PC-3 (cell line): ENCODE measurements at places on chromosomes 1 and 21.

GRCh38 chr21:42579456-42580075 lies 65.9 kb downstream of the SLC37A1 start:
- no peaks in the 10 kb centered on the region for H3K4me1 ChIP-seq
- no peaks in the 10 kb centered on the region for H3K27me3 ChIP-seq
- H3K4me3 ChIP-seq = no peak overlapping the region
- no peak for DNase-seq
- H3K27ac ChIP-seq = no peak overlapping the region

DNA sequence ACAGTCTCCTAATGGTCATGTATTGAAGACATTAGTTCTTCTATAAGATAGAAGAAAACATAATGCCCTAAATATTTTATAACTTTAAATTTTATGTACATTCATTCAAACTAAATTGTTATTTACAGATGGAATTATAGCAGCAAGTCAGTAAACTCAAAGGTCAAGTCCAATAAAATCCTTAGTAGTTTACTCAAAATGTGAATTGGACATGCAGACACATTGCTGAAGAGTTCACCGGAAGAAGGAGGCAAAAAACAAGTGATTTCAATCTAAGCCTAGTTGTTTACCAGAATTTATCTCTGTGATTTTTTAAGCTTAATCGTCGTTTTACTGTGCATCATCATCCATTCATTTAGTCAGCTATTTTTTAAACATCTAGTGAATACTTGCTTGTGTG lies 149.7 kb downstream of the GREM2 start:
- no peak overlapping the region for H3K4me3 ChIP-seq
- H3K27me3 ChIP-seq = no peaks in the 10 kb centered on the region
- H3K4me1 ChIP-seq = peaks cover 6% of the 10 kb centered on the region; the same call in 1 of the 2 replicates
- H3K27ac ChIP-seq = no peak overlapping the region
- no peaks in the 10 kb centered on the region for H3K36me3 ChIP-seq

GRCh38 chr1:33045814-33046213 lies 9.1 kb upstream of the AK2 start:
- no peaks in the 10 kb centered on the region for H3K36me3 ChIP-seq
- H3K27ac ChIP-seq = no peak overlapping the region

DNA sequence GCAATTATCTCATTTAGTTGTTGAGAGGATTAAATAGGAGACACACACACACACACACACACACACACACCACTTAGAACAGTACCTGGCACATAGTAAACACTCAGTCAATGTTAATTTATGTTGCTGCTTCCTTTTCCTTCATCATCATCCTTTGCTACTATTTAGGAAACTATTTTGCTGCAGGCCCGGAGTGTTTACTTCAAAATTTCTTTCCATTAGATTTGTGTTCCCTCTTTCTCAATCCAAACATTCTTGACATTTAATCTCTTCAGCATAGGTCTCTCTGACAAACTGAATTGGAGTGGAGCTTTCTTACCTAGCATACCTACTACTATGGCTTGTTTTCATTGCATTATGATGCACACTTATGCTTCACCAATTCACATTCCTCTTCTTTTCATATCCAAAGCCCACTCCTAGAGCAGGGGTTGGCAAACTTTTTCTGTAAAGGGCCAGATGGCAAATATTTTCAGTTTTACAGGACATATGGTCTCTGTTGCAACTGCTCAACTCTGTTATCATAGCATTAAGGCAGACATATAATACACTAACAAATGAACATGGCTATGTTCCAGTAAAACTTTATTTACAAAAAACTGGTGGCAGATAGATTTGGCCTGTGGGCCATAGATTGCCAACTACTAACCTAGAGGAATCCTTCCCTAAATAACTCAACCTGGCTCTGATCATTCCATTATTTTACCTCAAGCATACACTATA lies 49.5 kb downstream of the SCMH1 start:
- no peaks in the 10 kb centered on the region; the same call in 1 of the 2 replicates for H3K36me3 ChIP-seq
- no peaks in the 10 kb centered on the region for H3K27me3 ChIP-seq
- no peak overlapping the region for H3K4me3 ChIP-seq
- no peak overlapping the region for H3K27ac ChIP-seq

GRCh38 chr1:109184687-109185086 lies 29.0 kb upstream of the SARS1 start:
- H3K4me1 ChIP-seq = peaks cover 15% of the 10 kb centered on the region
- H3K4me3 ChIP-seq = no peak overlapping the region
- H3K27ac ChIP-seq = no peak overlapping the region
- no peaks in the 10 kb centered on the region for H3K27me3 ChIP-seq

GRCh38 chr1:216483672-216484401 lies 60.6 kb upstream of the USH2A start:
- no peaks in the 10 kb centered on the region for H3K27me3 ChIP-seq
- no peak overlapping the region for H3K4me3 ChIP-seq
- H3K4me1 ChIP-seq = peaks cover 10% of the 10 kb centered on the region; the same call in 1 of the 2 replicates
- no peak for DNase-seq
- H3K27ac ChIP-seq = no peak overlapping the region

- no peak overlapping the region for H3K4me3 ChIP-seq
- no peaks in the 10 kb centered on the region for H3K36me3 ChIP-seq
- H3K4me1 ChIP-seq = no peaks in the 10 kb centered on the region
- peaks cover 85% of the 10 kb centered on the region for H3K27me3 ChIP-seq
These were observed 31.4 kb upstream of the PRELP start for GRCh38 chr1:203444171-203444576.

- H3K4me3 ChIP-seq = no peak overlapping the region
- H3K36me3 ChIP-seq = no peaks in the 10 kb centered on the region
- no peaks in the 10 kb centered on the region for H3K27me3 ChIP-seq
- no peak for DNase-seq
These were observed 64.3 kb upstream of the EPS8L3 start for GRCh38 chr1:109827986-109828385.

DNA sequence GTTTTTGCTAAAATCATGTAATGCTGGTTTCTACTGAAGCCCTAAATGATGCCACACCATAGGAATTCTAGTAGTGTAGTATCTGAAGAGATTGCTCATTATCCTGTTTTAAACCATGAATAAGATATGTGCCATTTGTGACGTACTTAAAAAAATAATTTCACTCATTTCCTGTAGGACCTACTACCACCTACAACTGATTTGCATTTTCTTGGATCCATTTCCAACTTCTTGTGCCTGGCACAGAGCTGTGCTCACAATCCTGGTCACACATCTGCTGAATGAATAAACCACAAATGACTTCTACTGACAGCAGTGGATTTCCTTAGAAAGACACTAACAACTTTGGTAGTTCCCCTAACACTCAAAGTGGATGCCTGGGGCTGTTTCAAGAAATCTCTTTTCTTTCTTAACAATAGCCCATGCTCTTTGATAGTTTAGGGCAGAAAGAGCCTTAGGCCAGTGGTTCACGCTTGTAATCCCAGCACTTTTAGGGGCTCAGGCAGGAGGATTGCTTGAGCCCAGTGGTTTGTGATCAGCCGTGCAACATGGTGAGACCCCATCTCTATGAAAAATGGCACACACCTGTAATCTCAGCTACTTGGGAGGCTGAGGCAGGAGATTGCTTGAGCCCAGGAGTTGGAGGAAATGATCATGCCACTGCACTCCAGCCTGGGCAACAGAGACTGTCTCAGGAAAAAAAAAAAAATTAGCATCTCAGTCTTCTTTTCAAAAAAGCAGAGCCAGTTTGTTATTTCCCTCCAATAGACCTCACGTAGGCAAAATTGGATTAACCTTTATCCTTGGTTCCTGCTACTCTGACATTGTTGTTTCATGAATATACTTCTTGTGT lies 13.0 kb upstream of the BATF3 start:
- DNase-seq = peak; percentile 26
- no peaks in the 10 kb centered on the region for H3K27me3 ChIP-seq
- no peaks in the 10 kb centered on the region for H3K36me3 ChIP-seq

GRCh38 chr1:36691374-36691773 lies 208.7 kb upstream of the CSF3R start:
- peak; percentile 71 for DNase-seq
- H3K4me3 ChIP-seq = no peak overlapping the region
- H3K4me1 ChIP-seq = no peaks in the 10 kb centered on the region; the same call in 1 of the 2 replicates
- H3K36me3 ChIP-seq = no peaks in the 10 kb centered on the region

- H3K4me1 ChIP-seq = no peaks in the 10 kb centered on the region
- no peak for DNase-seq
- no peaks in the 10 kb centered on the region for H3K27me3 ChIP-seq
- H3K27ac ChIP-seq = no peak overlapping the region
- peaks cover 22% of the 10 kb centered on the region for H3K36me3 ChIP-seq
These were observed 33.0 kb downstream of the PIK3C2B start for GRCh38 chr1:204461331-204462228.

- no peaks in the 10 kb centered on the region for H3K36me3 ChIP-seq
- H3K4me1 ChIP-seq = peaks cover 13% of the 10 kb centered on the region
- no peaks in the 10 kb centered on the region for H3K27me3 ChIP-seq
- H3K27ac ChIP-seq = no peak overlapping the region
These were observed 10.3 kb upstream of the NBPF11 start for GRCh38 chr1:148162363-148162762.

DNA sequence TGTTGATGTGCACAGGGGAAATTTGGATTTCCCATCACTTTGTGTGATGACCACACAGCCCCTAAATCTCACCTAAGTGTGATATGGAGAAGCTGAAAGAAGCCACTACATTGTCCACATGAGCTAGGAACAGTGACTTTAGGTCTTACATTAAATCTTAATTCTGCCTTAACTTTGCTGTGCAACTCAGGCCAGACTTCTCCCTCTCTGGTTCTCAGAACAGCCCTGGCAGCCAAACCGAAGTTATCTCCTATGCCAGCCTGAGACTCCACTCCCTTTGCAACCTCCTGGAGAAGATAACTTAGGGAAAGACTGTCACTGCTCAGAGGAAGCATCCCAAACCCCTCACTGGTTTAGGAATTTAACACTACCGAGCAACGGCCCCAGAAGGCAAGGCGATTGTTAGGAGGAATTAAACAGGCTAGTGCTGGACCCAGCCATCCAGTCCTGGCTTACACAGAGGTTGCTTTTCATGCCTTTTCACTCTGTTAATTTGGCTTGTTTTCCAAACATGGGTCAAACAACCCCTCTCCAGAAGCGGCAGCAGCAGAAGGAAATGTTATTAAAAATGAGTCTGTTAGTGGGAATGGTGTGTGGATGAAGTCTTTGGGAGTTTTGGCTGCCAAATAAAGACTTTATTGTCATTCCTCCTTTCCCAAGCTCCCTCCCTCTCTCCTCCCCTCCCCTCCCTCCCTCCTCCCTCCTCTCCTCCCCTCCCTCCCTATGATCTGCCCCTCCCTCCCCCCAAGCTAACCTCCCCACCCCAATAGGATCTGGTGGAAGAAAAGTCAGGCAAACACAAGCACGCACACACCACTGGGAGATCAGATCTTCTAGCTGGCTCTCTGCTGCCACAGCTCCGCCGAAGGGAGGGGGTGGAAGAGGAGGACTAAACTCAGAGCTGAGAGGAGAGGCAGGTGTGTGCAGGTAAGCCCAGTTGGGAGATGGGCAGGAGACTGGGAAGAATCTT lies at the start of gene PRELP:
Gene PRELP, plus strand, starts transcription at position 795 of the 970 bp plus-strand sequence. CDS start 7,379 bp downstream, outside the sequence.
- H3K4me3 ChIP-seq = no peak within 1 kb of the TSS
- H3K27me3 ChIP-seq = peaks cover 10% of the 10 kb centered on the region; the same call in 1 of the 2 replicates
- H3K4me1 ChIP-seq = peaks cover 11% of the 10 kb centered on the region
- no peaks in the 10 kb centered on the region for H3K36me3 ChIP-seq
- H3K27ac ChIP-seq = no peak within 1 kb of the TSS

GRCh38 chr1:97061604-97062003 lies 340.0 kb downstream of the PTBP2 start:
- H3K4me3 ChIP-seq = no peak overlapping the region
- no peak overlapping the region for H3K27ac ChIP-seq
- H3K36me3 ChIP-seq = no peaks in the 10 kb centered on the region
- no peaks in the 10 kb centered on the region for H3K4me1 ChIP-seq

DNA sequence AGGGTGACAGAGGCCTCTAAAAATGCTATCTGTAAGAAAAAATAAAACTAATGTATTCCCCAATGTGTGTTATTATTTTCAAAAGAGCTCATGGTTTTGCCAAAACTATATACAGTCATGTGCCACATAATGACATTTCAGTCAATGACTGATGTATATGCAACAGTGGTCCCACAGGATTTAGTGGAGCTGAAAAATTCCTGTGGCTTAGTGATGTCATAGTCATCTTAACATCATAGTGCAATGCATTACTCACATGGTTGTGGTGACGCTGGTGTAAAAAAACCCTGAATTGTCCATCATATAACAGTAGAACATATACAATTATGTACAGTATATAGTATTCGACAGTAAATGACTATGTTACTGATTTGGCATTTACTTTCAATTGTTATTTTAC lies 172.4 kb downstream of the CACNA1E start:
- no peak for DNase-seq
- H3K4me3 ChIP-seq = no peak overlapping the region
- H3K27me3 ChIP-seq = no peaks in the 10 kb centered on the region

DNA sequence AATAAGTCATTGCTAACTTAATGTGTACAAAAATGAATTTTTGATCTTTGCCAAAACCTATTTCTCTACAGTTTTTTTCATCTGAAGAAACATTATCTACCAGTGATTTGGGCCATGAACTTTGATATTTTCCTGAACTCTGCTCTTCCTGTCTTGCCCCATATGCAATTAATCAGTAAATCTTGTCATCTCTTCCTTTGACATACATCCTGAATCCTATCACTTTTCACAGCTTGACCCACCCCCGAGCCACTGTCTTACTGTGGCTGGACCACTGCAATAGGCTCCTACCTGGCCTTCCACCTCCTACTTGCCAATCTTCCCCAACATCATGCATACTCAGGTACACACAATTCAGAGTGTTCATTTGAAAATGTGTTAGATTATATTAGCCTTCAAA lies 46.4 kb downstream of the RGS13 start:
- DNase-seq = no peak
- no peaks in the 10 kb centered on the region for H3K36me3 ChIP-seq
- H3K27ac ChIP-seq = no peak overlapping the region
- no peaks in the 10 kb centered on the region for H3K4me1 ChIP-seq
- no peak overlapping the region for H3K4me3 ChIP-seq

DNA sequence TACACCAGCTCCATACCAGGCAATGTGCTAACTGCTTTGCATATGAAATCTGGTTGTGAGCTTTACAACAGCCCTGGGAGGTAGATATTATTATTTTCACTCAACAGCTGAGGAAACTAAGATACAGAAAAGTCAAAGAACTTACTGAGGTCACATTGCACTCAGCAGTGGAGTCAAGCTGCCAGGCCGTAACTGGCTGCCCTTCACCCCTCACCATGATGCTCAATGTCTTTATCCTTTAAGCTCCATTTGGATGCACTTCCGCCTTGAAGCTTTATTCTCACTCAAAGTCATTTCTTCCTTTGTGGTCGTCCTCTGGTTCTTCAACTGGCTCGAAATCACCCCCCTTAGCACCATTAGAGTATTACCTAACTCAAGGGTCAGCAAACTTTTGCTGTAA lies 81.7 kb upstream of the RALGPS2 start:
- H3K27ac ChIP-seq = no peak overlapping the region
- H3K4me1 ChIP-seq = 0 out of 2 replicates have a peak, but pooled peaks cover 7% of the 10 kb centered on the region
- DNase-seq = no peak
- H3K4me3 ChIP-seq = no peak overlapping the region
- H3K36me3 ChIP-seq = no peaks in the 10 kb centered on the region

DNA sequence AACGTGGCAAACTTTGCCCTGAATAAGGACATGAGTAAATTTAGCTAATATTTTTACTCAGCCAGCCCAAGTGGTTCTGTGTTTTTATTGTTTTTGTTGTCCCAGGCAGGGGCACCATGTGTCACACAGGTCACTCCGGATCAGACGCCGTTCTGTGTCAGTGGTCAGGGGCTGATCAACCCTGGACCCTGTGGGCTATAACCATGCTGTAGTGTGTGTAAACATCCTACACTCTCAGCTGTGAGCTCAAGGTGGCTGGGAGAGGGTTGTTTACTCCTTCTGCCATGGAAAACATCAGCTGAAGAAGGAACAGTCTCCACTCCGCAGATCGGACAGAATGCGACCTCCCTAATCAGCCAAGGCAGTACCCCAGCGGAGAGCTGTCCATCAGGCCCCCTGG lies 26.5 kb upstream of the KCNQ4 start:
- no peak overlapping the region for H3K27ac ChIP-seq
- no peak for DNase-seq
- no peaks in the 10 kb centered on the region for H3K27me3 ChIP-seq
